ENCODE measurements at places on chromosomes 11 and 22. TPM values are rescaled to one million over a fixed set of nuclear protein-coding genes. Genes with fewer than 3 reads are reported as not detected.

Gene APOL3
- 218 TPM for total RNA-seq

Gene DDIAS
- total RNA-seq = 4.4 TPM

Gene BAIAP2L2
- total RNA-seq = 0.25 TPM

GRCh38 chr22:49619301-49619700 lies 208.4 kb downstream of the BRD1 start:
- no peak for DNase-seq

GRCh38 chr22:43007519-43008102 lies 7.3 kb downstream of the PACSIN2 start:
- DNase-seq = peak; percentile 68

GRCh38 chr22:45036154-45036553 lies 26.3 kb upstream of the PHF21B start:
- DNase-seq = no peak

DNA sequence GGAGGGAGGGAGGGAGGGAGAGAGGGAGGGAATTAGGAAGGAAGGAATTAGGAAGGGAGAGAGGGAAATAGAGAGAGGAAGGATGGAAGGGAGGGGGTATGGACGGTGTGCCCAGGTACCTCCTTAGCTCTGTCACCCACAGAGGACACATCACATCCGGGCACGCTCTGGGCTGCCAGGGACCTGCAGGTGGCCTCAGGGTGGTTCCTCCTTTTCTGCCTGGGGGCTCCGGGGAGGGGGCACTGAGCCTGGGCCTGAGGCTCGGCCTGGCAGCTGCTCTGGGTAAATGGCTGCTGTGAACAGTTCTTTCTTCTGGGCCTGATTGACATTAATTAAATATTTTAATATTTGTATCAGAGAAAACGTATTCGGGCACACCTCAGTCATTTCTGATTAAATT lies 733.5 kb downstream of the BRD1 start:
- no peak for DNase-seq

Data from dermis microvascular lymphatic vessel endothelial cell (primary cell).